ENCODE measurements at places on chromosomes 1 and 21.

DNA sequence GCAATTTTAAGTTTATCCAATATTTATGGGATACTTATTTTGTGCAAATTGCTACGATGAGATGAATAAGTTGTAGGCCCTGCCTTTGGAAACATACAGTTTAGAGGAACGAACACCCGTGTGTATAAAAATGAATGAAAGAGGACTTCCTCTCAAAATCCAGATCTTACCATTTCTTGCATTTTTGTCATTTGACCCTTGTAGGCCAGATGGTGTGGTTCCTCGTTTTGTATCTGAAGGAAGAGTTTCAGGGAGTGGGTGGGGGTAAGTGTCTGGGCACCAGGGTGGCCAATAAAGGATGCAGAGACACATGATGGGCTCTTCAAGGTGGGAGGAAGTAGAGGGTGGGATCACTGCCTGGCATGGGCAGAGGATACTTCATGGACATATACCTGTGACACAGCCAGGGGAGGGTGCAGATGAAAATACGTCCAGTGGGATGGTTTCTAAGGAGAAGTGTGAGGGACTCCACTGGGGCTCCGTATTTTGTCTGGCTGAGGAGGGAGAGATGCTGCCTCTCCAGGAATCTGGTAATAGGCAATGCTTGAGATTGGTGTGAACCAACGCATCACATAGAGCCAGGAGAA, 14.4 kb downstream of the MAPKAPK2 start:
- no peak for DNase-seq

GRCh38 chr1:184027826-184028695, 9.5 kb downstream of the COLGALT2 start:
- no peak for DNase-seq

- no peak for DNase-seq
These were observed 600.3 kb downstream of the MATN1 start for GRCh38 chr1:30123036-30123435.

- no peak for DNase-seq
These were observed 42.8 kb upstream of the USP24 start for GRCh38 chr1:55257958-55258357.

- DNase-seq: no peak
These were observed 28.5 kb downstream of the KNCN start for GRCh38 chr1:46522969-46523320.

GRCh38 chr1:51558375-51558924, 39.4 kb upstream of the EPS15 start:
- no peak for DNase-seq

- DNase-seq: no peak
These were observed 1177.6 kb downstream of the PLA2G4A start for GRCh38 chr1:188006354-188006753.
